HT1080 (cell line): ENCODE measurements at places on chromosomes 6 and 20. TPM values are rescaled to one million over a fixed set of nuclear protein-coding genes. Genes with fewer than 3 reads are reported as not detected.

GRCh38 chr20:62543470-62544302, 67.9 kb upstream of the GATA5 start:
- no peak for DNase-seq

- no peak for DNase-seq
These were observed 15.3 kb upstream of the TCF15 start for GRCh38 chr20:625360-625932.

GRCh38 chr6:150651808-150652470, 52.3 kb downstream of the PLEKHG1 start:
- no peak for DNase-seq

DNA sequence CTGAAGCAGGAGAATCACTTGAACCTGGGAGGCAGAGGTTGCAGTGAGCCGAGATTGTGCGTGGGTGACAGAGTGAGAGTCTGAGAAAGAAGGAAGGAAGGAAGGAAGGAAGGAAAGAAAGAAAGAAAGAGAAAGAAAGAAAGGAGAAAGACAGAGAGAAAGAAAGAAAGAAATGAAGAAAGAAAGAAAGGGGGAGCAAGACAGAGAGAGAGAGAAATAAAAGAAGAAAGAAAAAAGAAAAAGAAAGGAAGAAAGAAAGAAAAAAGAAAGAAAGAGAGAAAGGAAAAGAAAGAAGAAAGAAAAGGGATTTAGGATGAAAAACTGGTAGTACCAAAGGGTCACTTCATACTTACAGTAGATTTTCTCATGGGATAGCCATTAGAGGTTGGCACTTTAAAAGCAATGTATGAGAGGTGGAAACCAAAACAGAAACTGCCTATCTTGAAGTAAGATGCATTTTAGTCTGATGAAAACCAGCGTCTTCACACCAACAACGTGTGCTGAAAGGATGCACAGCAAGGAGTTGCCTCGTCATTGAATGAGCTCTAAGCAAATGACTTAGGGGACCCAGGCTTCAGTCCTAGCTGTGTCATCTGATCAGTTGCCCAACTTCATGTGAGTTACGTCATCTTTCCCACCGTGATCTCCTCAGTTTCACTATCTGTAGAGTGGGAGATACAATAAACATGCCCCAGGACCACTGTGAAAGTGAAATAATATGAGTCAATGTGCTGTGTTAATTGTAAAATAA, 133.9 kb upstream of the NEDD9 start:
- DNase-seq = no peak

- no peak for DNase-seq
These were observed 2.4 kb upstream of the PRPH2 start for GRCh38 chr6:42724825-42725224.

- no peak for DNase-seq
These were observed 203.9 kb upstream of the PRDM1 start for GRCh38 chr6:105882121-105882803.

- DNase-seq = peak; percentile 3
These were observed 91.3 kb upstream of the OGFRL1 start for GRCh38 chr6:71197267-71197666.

GRCh38 chr6:37200085-37200484, 30.1 kb downstream of the PIM1 start:
- no peak for DNase-seq

Gene TFAP2C
- 8.3 and 11.7 TPM in 2 replicates for total RNA-seq
